ENCODE measurements at places on chromosomes 3 and 15. TPM values are rescaled to one million over a fixed set of nuclear protein-coding genes. Genes with fewer than 3 reads are reported as not detected.

GRCh38 chr3:134312072-134312872 lies 61.6 kb upstream of the RYK start:
- no peak for DNase-seq

- no peak for DNase-seq
Measured at GRCh38 chr15:100353449-100353848, 11.7 kb upstream of the ADAMTS17 start.

DNA sequence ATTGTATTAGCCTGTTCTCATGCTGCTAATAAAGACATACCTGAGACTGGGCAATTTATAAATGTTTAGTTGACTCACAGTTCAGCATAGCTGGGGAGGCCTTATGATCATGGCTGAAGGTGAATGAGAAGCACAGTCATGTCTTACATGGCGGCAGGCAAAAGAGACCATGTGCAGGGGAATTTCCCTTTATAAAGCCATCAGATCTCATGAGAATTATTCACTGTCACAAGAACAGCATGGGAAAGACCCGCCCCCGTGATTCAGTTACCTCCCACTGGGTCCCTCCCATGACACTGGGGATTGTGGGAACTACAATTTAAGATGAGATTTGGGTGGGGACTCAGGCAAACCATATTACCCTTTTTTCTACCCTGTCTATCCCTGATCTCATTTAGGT lies 51.5 kb upstream of the MYZAP start:
- DNase-seq, result no peak

- no peak for DNase-seq
Measured at GRCh38 chr3:154973851-154974250, 106.3 kb upstream of the MME start.

DNA sequence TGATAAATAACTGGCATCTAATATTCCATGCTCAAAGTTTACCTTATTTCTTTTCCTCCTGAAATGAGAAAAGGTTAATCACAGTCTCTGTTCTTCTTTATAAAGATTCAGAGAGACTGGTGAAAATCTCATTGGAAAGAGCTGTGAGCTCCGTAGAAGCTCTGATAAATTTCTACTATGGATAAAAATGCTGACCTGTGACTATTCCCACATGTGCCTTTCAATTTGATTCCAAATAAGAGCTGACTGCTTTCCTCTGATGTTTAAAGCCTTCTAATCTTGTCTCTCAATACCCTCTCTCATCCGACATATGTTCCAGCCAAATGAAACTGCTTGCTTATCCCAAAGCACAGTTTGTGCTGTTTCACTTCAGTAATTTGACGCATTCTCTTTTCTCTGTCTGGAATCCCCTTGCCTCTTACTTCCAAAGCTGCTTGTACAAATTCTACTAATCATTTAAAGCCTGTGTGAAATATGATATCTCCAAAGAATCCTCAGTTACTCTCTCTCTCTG lies 130.1 kb downstream of the RTP4 start:
- DNase-seq, result no peak

DNA sequence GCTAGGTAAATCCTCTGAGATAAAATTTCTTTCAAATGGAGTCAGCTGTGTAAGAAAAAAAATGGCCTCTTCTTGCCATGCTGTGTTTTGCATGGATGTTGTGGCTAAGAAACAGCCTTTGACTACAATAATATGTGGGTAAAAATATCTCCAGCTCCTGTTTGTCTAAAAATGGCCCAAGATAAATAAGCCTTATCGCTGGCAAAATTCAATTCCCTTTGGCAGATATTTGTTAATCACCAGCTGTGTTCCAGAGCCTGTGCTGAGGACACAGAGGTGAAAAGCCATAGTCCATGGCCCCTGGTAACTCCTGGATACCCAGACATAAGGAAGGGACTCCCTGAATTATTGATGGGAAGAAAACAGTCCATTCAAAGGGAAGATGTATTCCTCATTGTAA lies 15.3 kb upstream of the RAMAC start:
- no peak for DNase-seq

DNA sequence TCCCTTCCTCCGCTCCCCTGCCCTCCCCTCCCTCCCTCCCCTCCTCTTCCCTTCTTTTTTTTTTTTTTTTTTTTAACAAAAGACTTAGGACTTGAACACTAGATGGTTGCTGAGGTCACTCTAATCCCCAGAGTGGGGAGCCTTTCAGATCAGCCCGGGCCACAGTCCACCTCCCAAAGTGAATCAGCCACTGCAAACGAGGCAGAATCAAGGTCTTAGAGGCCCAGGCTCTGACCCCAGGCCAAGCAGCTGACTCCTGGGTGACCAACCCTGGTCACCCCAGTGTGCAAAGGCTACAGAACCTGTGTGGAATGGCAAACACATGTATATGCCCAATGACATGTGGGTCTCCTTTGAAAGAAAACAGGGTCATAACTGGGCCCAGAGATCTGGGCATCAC lies 18.3 kb upstream of the EHD4 start:
- DNase-seq, result no peak

DNA sequence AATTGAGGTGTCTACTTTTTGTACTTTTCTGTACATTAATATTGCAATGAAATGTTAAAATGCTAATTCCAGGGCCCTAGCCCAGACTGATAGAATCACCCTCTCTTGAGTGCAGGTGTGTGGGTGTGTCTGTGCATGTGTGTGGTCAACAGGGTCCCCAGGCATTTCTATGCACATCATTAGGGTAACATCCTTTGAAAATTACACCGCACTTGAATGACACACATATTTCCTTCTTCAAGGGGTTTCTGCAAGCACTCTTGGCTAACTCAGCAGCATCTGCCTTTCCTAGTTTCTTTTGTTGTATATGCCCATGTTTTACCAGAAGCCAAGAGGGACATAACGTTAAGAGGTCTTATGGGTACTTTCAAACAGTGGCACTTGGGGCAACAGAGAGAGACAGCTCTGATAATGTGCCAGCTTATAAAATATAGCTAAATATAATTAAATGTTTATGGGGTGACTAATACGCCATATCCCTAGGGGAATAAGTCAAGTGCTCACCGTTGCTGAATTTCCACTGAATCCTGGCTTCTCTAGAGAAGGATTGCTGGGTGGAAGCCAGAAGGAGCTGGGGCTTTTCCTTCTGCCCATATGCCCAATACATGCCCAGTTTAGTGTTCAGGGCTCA lies 54.5 kb upstream of the LRIG1 start:
- DNase-seq, result peak; percentile 19

GRCh38 chr3:11629716-11630115 lies 14.0 kb downstream of the VGLL4 start:
- peak; percentile 63 for DNase-seq

GRCh38 chr3:52243791-52244628 lies 1.5 kb upstream of the PPM1M start:
- no peak for DNase-seq

GRCh38 chr15:34109797-34110663 lies 8.1 kb downstream of the PGBD4 start:
- DNase-seq, result peak; percentile 35

DNA sequence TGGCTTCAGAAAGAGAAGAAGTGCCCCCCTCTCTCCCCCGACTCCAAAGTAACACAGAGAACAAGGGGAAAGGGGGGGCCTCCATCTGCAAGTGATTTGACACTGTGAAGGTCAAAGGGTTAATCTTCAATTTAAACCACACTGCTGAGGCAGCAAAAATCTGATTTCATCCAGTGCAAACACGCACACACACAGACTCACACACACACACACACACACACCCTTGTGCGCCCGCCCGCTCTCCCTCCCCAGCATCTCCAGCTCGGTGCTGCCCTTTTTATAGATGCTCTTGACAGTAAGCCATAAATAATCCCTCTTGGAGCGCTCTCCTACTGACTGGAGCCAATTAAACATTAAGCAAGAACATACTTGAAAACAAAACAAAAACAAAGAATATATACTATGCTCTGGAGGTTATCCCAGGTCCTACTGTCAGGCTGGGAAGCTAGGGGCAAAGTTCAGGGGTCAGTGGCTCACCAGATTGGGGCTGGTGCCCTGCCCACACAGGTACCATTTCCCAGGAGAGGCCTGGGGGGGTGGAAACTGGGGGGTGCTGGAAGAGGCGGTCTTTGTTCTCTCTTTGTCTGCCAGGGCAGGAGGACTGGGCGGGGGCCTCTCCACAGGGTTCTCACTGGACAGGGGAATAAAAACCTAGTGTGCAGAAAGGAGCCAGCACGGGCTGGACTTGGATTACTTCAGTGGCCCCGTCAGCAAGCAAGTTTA lies 16.3 kb downstream of the BMF start:
- no peak for DNase-seq

- DNase-seq, result no peak
Measured at GRCh38 chr15:55499151-55499550, 8.9 kb downstream of the DNAAF4 start.

GRCh38 chr3:38334142-38335055 lies 12.2 kb upstream of the XYLB start:
- peak; percentile 74 for DNase-seq

- no peak for DNase-seq
Measured at GRCh38 chr3:61194892-61195538, 56.2 kb downstream of the FHIT start.

GRCh38 chr3:106425026-106425425 lies 556.2 kb upstream of the CBLB start:
- peak; percentile 79 for DNase-seq

- DNase-seq, result peak; percentile 25
Measured at GRCh38 chr3:187669675-187670504, at the start of gene SST. Gene SST, minus strand, starts transcription at chr3:187670394. Its CDS starts 103 bp downstream, at chr3:187670291.

- peak; percentile 73 for DNase-seq
Measured at GRCh38 chr3:56862352-56863062, 60.8 kb upstream of the ARHGEF3 start.

TSC22D2 gene
- total RNA-seq, result 6.3 TPM

CTDSPL gene
- total RNA-seq, result 25.6 TPM

DLEC1 gene
- total RNA-seq, result 0.13 TPM

NR2F2 gene
- 11.6 TPM for total RNA-seq

TMEM212 gene
- not detected for total RNA-seq

LMAN1L gene
- total RNA-seq, result 0.06 TPM

PTX3 gene
- 161 TPM for total RNA-seq

RASL12 gene
- not detected for total RNA-seq
